ENCODE measurements at places on chromosomes 6 and 20. TPM values are rescaled to one million over a fixed set of nuclear protein-coding genes. Genes with fewer than 3 reads are reported as not detected.

DNA sequence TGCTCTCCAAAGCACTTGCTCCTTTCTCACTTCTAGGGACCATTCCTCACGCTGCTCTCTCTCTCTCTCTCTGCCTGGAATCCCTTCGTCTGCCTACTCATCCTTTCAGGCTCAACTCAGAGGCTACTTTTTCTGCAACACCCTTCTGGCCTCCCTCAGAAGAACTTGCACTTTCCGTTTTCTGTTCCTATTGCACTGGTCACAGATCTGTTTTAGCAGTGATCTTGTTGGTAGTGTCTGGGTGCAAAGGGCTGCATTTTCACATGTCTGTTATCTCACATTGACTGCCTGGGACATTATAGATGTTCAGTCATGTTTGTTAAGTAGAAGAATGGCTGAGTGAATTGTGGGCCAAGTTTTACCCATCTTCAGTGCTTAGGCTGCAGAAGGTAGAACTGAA is 63.5 kb downstream of the RIN2 start:
- DNase-seq: no peak

COL19A1 gene
- total RNA-seq: 0.16 TPM

SGK1 gene
- total RNA-seq: 43.7 TPM

DNA sequence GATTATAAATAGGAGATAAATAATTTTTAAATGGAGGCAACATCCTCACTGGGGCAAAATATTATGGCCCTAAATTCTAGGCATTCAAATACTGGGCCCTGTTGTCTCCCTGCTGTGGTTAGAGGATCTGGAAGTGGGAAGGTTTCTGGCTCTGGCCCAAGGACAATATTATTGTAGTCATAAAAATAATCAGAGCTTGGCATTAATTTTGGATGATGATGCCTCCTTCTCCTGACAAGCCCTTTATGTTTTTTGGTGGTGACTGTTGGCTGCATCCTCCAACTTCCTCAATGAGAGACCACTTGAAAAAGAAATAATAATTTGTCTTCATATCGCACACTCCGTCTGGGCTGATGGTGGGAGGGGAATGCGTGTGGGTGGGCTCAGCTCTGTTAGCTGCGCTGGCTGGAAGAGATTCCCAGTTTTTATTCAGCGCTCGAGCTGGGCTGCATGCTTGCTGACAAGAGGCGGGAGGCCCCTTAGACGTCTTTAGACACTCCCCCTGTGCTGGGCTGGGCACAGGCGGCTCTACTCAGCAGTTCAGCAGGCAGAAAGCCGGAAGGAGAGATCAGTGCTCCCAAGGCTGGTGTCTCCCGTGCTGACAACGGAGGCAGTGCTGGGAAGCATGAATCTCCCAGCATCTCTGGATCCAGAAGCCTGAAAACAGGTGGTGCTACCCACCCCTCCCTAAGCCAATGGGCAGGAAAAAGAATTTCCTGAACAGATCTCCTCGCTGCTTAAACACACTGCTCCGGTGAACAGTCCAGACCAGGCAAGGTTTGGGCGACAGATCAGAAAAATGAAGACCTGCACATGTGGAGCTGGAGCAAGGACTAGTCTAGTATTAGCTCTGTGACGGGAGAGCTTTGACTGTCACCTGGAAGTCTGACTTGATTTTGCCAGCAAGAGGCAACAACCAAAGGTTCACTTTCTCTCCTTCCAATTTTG is 97.7 kb downstream of the SYCP2 start:
- DNase-seq: no peak

- DNase-seq: no peak
Measured at GRCh38 chr6:4913705-4914419, 90.0 kb downstream of the RPP40 start.

- no peak for DNase-seq
Measured at GRCh38 chr20:21099751-21100577, 6.2 kb downstream of the LINC00237 start.

FOXA2 gene
- not detected for total RNA-seq

- no peak for DNase-seq
Measured at GRCh38 chr20:57508381-57508780, 16.6 kb downstream of the CTCFL start.

DNA sequence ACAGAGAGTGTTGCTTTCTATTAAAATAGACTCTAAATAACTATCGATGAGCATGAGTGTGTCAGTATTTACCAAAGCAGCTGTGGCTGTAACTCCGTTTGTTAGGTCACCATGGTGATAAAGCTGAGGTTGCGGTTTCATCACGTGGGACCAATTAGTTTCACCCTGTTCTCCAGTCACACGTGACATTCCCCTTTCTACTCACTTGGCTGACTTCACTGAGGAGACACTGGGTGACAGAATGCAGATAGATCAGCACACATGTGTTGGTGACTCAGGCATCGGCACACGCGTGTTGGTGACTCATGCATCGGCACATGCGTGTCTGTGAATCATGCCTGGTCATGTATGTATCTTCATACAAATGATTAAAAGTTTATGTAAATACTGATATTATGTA is 285.4 kb downstream of the THBS2 start:
- peak; percentile 49 for DNase-seq

DNA sequence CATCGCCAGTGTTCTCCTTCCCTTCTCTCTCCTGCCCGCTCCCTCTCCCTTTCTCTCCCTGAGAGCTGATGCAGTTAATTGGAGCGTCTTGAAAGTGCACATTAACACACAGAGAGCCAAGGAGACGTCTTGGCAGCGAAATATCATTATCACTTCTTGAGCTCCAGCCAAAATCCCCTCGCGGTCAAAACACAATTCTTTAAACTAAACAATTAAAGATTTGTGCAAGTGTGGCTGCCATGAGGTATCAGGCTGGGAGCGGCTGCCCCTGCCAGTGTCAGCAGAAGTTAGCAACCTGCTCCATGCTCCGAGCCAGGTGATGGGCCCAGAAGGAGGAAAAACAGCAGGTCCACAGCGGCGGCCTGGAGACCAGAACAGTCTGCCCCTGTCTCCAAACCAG is 100.9 kb upstream of the FOXP4 start:
- no peak for DNase-seq

SLC26A8 gene
- total RNA-seq: 0.11 TPM

KIAA0408 gene
- 53.9 TPM for total RNA-seq

DNA sequence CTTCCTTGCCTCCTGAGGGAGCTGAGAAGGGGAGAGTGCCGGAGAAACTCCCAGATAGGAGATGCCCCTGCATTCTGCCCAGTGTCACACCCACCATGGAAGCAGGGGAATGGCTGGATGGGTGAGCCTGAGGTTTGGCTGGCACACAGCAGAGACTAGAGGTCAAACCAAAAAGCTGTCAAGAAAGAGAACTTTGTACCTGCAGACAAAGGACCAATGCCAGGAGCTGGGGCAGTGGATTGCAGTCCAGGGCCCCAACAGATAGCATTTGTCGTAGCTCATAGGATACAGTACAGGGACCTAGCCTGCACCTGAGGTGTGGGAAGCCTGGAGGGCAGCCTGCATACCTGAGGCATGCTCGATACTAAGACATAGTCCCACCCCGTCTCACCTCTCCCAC is 106.1 kb upstream of the GLP1R start:
- no peak for DNase-seq

TFAP2A gene
- total RNA-seq: not detected

GRCh38 chr6:33693186-33694105 is 18.1 kb downstream of the UQCC2 start:
- no peak for DNase-seq

DNA sequence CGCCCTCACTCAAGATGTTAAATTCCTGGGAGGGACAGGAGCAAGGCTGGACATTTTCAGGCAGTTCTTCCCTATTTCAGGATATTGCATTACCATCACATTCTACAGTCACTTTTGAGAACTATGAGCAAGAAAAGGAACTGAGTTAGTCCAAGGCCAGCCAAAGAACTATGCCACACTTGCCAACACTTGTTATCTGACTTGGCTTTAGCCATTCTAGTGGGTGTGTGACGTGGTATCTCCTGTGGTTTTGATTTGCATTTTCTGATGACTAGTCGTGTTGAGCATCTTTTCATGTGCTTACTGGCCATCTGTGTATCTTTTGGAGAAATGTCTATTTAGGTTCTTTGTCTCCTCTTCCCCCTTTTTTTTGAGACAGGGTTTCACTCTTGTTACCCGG is 12.0 kb downstream of the XRN2 start:
- no peak for DNase-seq

TFAP2B gene
- total RNA-seq: not detected

GRCh38 chr20:44143936-44144335 is 43.1 kb downstream of the JPH2 start:
- peak; percentile 77 for DNase-seq

GRCh38 chr20:6169251-6169650 is 46.4 kb upstream of the FERMT1 start:
- no peak for DNase-seq

DNA sequence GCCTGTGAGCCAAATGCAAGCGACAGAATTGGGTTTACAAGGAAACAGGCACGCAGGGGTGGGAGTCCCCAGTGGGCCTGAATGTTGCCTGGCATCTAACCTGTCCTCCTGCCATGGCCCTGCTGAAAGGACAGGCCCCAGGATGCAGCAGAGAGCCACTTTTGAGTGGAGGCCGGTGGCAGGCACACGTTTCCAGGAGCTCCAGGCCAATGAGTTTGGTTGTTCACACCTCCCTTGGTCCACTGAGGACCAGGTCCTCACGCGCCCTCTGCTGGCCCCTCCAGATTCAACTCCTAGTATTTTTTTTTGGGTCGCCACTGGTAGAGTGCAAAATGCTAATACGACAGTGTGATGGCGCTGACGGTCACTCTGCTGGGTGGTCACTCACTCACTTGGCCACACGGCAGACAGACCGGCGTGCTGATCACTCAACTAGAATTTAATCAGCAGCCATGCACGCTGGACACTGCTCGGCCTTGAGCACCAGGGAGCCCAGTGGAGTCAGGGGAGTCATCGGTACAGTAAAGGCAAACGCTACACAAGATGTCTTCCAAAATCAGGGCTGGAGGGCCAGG is 81.7 kb upstream of the NFATC2 start:
- DNase-seq: no peak

DNA sequence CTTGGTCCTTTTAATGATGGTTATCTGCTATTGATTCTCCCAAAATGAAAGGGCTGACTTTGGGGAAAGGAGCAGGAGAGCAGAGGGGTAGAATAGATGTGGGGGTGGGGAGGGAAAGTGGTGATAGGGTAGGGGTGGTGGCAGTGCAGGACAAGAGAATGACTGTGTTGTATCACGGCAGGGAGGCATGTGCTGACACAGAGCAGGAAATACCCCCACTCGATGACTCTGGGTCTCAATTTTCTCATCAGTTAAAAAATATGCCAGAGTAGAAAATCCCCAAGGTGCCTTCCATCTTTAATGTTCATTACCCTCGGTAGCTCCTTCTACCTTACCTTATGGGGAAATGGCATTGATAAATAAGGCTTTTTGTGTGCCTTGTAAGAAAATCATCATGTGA is 79.0 kb upstream of the ATXN1 start:
- no peak for DNase-seq

DNA sequence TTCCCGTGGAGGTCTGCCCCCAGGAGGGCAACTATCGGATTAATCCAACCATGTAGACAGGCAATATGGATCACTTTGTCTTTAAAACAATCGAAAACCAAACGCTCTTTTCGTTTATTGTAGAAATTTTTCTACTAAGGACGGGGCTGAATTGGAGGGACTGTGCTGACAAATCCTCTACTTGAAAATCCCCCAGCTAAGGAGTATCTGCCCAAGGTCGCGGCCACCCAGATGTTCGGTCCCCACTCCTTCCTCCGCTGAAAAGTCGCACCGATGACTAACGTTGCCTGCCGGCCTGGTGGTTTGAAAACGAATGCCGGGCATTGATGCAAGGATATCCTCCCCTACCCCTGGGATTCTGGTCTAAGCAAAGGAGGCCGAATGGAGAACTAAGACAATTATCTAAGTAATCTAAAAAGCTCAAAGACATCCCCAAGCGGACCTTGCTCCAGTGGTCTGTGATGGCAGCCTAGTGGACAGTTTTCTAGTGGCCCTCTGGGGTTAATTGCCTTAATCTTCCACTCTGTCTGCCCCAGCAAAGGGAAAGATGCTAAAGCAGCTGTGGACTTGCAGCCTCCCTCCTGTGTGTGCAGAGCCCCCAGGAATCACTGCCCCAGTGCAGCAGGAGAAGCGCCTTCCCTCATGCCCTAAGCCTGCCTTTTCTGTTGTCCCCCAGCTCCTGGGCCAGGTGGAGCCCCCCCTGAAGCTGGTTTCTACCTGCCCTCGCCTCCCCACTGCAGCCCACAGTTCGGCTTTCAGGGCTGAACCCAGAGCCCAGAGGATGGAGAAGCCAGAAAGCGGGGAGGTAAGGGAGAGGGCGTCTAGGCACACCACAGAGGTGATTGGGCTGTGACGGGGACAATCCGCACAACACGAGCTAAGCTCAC is 3.6 kb upstream of the FOXC1 start:
- DNase-seq: no peak

MATN4 gene
- not detected for total RNA-seq

CALHM5 gene
- 1.5 TPM for total RNA-seq

GRCh38 chr6:14619419-14619781 is 501.8 kb downstream of the CD83 start:
- DNase-seq: no peak

- DNase-seq: no peak
Measured at GRCh38 chr20:12057778-12058177, 140.1 kb downstream of the BTBD3 start.

NKAPL gene
- 8.3 TPM for total RNA-seq

SUMO4 gene
- not detected for total RNA-seq

DNA sequence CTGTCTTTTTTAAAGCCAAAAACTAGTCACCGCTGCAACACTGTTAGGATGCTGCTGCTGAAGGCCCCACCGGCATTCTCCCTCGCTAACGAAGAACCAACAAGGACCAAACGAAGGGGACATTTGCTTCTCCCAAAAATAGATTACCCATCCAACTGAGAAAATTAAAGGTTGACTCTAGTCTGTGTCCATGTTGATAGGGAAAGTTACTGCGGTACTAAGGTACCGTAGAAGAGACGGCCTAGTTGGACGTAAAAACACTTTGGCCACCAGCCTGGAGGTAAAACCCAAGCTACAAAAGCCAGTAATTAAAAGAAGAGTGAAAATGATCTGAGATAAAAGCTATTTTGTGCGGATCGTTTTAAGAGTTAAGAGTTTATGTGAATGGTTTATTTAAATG is 11.8 kb upstream of the FOXF2 start:
- no peak for DNase-seq

KIF6 gene
- total RNA-seq: not detected

- DNase-seq: no peak
Measured at GRCh38 chr20:61429458-61430227, 177.6 kb downstream of the CDH4 start.

HEBP2 gene
- total RNA-seq: 71.3 TPM

- DNase-seq: no peak
Measured at GRCh38 chr20:19335916-19336315, 123.5 kb downstream of the SLC24A3 start.

DNA sequence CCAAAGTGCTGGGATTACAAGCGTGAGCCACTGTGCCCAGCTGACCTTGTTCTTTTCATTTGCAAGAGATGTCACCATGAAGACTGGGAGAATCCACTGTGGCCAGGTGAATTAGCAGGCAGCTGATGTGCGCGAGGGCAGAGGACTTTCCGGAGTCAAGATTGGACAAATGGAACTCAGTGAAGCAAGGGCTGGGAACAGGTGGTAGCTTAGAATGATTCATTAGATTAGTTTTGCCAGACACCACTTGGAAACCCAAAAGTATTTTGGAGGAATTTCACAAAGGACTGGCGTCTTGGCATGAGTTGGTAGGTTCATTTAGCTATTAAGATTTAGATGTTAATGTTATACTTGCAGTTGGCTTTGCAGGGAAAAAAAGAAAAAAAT is 4.7 kb upstream of the AKAP7 start:
- DNase-seq: no peak

RAMACL gene
- 0.70 TPM for total RNA-seq

PRDM13 gene
- total RNA-seq: not detected

Data from gastrocnemius medialis (tissue), 4 donors.